ENCODE measurements at places on chromosomes 4 and X. TPM values are rescaled to one million over a fixed set of nuclear protein-coding genes. Genes with fewer than 3 reads are reported as not detected.

The BEND4 gene
- 0.13 TPM for polyA plus RNA-seq

The ENPEP gene
- 1.0 TPM for polyA plus RNA-seq

The COX7B2 gene
- not detected for polyA plus RNA-seq

The POU3F4 gene
- polyA plus RNA-seq: not detected

The LUZP4 gene
- polyA plus RNA-seq: not detected

The MTNR1A gene
- polyA plus RNA-seq: 0.16 TPM

The ZCCHC18 gene
- 0.24 TPM for polyA plus RNA-seq

The ZNF157 gene
- polyA plus RNA-seq: 0.10 TPM

The GPR78 gene
- polyA plus RNA-seq: 0.05 TPM

The TASL gene
- polyA plus RNA-seq: 3.3 TPM

The ADGRL3 gene
- polyA plus RNA-seq: 0.47 TPM

The IL13RA2 gene
- 2.7 TPM for polyA plus RNA-seq

The HELT gene
- 0.53 TPM for polyA plus RNA-seq

The NPFFR2 gene
- polyA plus RNA-seq: not detected

Data from lung (tissue), 17 donors.